ENCODE measurements at places on chromosomes 16 and 17.
A peak's percentile ranks its signal among the peaks of the same experiment; 100 is the strongest.

DNA sequence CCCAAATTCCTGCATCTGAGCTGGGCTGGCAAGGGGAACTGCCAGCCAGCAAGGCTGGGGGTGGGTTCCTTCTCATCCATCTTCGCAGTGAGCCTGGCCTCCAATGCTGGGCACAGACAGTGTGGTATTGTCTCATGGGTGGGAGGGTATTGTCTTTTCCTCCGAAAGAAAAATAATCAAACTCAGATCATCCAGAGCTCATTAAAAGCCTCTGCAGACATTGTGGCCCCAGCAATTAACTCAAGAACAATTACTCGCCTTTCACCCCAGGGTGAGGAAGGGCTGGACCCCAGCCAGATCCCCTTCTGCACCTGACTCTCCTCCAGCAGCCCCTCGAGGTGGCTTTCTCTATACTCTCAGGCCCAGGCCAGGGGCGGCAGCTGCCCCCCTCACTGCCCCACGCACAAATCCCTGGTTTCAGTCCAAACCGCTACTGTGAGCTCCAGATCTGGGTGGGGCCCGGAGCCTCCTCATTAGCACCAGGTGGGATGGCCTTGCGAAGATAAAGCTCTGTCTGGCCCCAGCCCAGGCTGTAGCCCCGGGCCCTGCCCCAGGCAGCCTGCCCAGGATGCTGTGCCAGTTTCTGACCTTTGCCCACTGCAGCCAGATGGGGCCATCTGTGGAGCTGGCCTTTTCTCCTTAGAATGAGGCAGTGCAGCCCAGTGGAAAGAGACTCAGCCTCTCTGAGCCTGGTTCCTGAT, 2.3 kb upstream of the KRT15 start:
- DNase-seq = no peak

DNA sequence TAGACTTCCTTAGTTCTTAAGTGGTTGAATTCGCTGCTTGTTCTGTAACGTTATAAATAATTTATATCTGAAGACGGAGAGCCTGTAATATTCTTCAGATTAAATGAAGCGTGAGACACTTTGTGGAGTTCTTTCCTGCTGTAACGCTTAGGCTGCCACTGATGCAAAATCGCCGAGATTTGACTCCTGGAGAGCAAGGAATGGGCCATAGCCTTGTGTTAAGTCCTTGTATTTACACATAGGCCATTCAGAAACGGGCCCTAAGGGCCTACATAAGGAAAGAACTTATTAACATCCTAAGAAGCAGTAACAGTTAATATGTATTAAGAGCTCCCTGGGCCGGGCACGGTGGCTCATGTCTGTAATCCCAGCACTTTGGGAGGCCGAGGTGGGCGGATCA, 936 bp downstream of the EMC6 start:
- no peak for DNase-seq

- no peak for DNase-seq
Observed at GRCh38 chr17:39143552-39144093, 7.8 kb downstream of the PLXDC1 start.

GRCh38 chr16:68752602-68753001, 15.5 kb downstream of the CDH1 start:
- DNase-seq = peak; percentile 42

- DNase-seq = no peak
Observed at GRCh38 chr17:34682305-34682704, 102.9 kb downstream of the TMEM132E start.

DNA sequence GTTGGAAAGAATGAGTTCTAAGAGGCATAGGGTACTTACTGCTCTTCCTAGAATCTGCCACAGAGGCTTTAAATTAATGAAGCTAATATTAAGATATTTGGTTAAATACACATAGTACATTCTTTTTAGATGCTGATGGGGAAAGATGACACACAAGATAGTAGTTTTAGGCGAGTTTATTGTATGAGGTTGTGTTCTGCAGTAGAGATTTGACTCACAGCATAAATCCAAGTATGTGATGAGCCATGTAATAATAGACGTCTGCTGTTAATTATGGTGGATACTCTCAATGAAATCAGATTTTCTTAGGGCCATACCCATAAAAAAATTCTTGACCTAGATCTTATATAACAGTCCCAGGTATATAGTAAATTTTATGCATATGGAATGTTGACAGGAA, 8.0 kb downstream of the TNRC6C start:
- DNase-seq = no peak

DNA sequence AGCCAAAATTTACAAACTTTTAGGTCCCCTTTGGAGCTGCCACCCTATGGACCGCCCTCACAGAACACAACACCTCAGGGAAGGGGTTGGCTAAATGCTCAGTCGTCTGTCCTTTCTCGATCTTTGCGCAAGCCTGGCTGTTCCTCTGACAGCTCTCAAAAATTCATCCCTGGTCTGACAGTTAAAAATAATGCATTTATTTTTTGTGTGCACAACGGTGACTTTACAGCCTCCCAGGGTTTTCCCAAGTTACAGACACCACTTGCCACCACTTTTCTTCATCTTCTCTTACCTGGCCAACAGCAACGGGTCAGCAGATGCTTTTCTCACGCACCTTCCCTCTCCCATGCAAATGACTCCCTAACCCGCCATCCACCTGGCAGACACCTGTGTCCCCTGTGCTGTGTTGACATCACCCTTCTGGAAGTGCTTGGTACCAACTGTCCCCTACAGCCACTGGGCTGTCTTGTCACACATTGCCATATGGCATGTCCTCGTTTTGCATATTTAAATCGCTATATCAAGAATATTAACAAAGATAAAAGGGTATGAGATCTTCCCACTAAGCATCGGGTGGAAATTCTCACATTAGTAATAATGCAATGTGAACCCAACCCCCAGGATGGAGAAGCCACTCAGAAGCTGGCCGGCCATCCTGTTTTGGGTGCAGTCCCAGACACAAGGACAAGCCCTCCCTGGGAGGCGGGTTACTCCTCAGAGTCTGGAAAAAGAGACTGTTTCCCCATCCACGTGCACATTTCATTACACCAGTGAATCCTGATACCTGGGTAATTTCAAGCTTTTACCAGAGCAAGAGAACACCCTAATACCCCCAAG, 187.0 kb downstream of the ZFHX3 start:
- DNase-seq = no peak

GRCh38 chr17:61221597-61222471, 177.8 kb upstream of the TBX2 start:
- peak; percentile 47 for DNase-seq

GRCh38 chr16:5845046-5845445, 747.5 kb upstream of the EEF2KMT start:
- no peak for DNase-seq

DNA sequence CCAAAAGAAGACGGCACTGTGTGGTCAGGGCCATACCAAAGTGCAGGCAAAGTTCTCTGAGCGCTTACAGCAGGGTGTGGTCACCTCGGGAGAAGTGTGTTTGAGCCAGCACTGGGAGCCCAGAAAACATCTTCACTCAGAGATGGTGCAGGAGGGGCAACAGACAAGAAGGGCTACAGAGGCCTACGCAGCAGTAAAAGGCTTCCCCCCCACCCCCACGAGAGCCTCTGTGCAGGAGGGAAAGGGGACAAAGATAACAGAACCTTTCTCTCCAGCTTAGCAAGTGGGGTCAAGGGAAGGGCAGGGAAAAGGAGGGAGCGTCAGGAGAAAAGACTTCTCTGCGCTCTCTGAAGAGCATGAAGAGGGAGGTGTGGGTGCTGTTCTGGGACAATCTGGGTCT, 2.8 kb downstream of the VAT1 start:
- no peak for DNase-seq

- DNase-seq = no peak
Observed at GRCh38 chr16:89426736-89427530, 63.4 kb downstream of the ANKRD11 start.

GRCh38 chr16:68402748-68403040, 45.6 kb downstream of the SMPD3 start:
- DNase-seq = no peak

DNA sequence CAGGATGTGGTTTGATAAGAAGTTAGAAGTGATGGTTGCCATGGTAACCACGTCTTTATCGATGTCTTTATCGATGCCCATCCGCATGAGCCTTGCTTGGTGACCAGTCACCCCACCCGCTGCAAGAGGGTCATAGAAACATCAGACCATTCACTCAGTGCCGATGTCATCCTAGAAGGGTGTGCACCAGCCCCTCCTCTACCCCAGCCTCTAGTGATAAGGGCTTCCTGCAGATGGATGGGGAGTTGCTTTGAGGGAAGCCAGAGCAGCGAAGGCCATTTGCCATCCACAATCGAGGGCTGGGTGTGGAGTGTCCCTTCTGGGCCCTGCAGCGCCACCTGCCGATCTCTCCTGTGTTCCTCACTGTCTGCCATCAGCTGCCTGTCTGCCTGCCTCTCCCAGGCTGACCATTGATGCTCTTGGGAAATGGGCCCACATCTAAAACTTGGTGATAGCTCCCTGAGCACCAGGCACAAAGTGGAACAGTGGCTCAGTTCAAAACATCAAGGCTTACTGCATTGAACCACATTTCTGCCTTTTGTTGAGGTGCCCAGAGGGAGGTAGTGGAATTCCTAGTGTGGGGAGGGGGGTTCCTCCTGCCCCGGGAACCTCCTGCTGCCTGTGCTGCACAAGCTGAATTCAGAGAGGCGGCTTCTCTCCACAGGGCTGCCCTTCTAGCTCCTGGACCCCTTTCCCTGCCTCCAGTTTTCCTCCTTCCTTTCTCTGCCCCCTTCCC, 8.9 kb downstream of the CALB2 start:
- DNase-seq = no peak

GRCh38 chr16:74216319-74216718, 80.3 kb upstream of the PSMD7 start:
- no peak for DNase-seq

GRCh38 chr17:44900894-44901293, 1.6 kb upstream of the EFTUD2 start:
- no peak for DNase-seq

DNA sequence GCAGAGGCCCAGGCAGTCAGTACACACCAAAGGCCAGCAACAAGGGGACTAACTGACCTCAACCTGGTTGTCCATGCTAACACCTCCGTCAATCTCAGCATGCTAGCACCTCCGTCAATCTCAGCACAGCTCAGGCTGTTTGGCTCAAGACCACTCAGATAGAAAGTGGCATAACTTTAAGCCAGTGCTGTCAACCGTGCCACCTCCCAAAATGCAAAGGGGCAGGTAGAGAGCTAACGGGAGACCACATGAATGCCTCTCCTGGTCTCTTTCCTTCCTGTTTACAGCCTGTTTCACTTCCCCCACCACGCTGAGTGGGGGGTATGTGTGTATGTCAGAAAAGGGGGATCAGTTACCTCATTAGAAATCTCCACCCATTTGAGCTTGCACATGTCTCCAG, 3.3 kb downstream of the UBTF start:
- DNase-seq = no peak

- peak; percentile 55 for DNase-seq
Observed at GRCh38 chr16:28623172-28623711, 13.4 kb upstream of the SULT1A1 start.

DNA sequence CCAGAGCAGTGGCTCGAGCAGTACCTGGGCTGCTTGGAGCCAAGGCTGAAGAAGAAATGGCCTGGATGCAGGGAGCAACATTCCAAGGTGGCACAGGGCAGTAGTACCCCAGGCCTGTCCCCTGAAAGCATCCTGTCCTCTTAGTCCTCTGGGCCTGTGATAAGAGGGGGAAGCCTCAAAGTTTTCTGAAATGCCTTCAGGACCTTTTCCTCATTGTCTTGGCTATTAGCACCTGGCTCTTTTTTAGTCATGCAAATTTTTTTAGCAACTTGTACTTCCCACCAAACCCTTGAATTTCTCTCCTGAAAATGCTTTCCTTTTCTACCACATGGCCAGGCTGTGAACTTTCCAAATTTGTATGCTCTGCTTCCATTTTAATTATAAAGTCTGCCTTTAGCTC, 148.9 kb downstream of the HS3ST2 start:
- DNase-seq = no peak

- no peak for DNase-seq
Observed at GRCh38 chr17:77245162-77245926, 104.6 kb downstream of the SEC14L1 start.

GRCh38 chr17:35708149-35708548, 23.3 kb upstream of the RASL10B start:
- no peak for DNase-seq

DNA sequence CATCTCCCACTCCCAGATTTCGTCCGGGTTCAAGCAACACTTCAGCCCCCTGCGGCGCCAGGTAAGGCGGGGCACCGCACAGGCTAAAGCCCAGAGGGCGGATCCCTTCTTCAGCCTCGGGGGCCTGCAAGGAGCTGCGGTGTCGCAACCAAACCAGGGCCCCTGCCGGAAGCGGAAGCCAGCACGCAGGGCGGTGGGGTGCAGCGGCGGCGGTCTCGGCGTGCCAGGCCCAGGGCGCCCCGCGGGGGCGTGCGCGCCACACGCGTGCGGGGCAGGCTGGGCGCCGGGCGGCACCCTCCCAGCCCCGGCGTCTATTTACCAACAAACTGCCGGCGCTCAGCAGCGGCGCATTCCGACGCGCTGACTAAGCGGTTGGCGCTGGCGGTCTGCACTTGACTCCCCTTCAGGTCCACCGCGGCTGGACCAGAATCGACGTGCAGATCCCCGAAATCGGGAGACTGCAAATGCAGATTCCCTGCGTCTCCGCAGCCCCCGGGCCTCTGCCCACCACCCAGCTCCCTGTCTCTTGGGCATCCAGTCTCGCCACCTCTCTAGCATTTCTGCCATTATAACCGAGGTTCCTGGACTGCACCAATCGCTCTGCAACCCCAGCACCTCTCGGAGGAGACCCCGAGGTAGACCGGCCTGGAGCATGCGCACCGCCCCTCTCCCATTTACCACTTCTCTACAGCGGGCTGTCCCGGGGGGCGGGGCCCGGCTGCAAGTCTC, 421 bp upstream of the DLX4 start:
- DNase-seq = peak; percentile 71

DNA sequence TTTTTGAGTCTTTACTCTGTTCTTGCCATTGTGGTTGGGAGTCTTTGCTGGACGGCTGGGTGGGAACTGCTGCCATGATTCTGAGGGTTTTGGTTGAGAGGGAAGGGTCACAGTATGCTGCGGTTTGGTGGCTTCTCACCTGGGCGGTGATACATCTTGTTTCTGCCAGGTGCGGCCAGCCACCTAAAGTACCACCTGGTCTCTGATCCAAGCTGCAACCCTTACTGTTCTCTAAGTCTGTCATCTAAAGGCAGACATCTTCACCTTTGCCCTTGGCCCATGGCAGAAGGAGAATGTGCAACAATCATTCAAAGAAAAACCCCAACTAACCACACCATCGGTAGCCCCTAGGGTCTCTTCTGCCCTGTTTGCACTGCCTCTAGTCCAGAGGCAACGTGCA, 19.6 kb upstream of the MPO start:
- no peak for DNase-seq

All from immature natural killer cell (primary cell).